ENCODE measurements at places on chromosomes 13 and 19. TPM values are rescaled to one million over a fixed set of nuclear protein-coding genes. Genes with fewer than 3 reads are reported as not detected.

DNA sequence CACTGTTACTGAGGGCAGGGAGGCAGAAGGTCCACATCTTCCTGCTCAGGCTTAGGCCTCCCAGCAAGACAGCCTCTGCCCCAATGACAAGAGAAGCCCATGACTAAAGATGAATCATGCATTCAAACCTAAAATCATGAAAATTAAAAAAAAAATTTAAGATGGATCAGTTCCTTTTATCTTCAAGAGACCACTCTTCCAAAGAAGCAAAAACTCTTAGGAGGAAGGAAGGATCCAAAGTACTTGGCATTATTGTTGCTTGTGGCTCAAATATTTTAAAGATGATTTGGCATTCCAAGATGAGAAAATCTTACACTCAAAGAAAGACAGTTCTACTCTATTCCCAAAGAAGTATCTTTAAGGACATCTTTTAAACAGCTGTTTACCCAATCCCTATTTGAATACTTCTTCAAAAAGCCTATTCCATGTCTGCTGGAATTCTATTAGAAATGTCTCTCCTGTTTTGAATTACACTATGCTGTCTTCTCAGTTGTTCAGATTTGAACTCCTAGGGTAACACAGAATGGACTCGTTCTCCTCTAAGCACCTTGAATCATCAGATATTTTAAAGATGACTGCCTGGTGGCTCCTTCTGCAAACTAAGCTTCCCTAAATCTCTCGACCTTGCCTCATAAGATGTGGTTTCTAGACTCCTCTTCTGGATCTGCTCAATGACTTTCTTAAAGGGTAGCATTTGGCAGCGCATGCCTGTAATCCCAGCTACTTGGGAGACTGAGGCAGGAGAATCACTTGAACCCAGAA is 7.0 kb downstream of the SERP2 start:
- H3K4me1 ChIP-seq: no peaks in the 10 kb centered on the region
- H3K27ac ChIP-seq: no peak overlapping the region
- H3K27me3 ChIP-seq: no peaks in the 10 kb centered on the region
- no peak for DNase-seq

GRCh38 chr19:16851031-16851712 is 22.0 kb downstream of the SIN3B start:
- H3K27ac ChIP-seq: no peak overlapping the region
- H3K4me3 ChIP-seq: no peak overlapping the region
- no peaks in the 10 kb centered on the region for H3K4me1 ChIP-seq

DNA sequence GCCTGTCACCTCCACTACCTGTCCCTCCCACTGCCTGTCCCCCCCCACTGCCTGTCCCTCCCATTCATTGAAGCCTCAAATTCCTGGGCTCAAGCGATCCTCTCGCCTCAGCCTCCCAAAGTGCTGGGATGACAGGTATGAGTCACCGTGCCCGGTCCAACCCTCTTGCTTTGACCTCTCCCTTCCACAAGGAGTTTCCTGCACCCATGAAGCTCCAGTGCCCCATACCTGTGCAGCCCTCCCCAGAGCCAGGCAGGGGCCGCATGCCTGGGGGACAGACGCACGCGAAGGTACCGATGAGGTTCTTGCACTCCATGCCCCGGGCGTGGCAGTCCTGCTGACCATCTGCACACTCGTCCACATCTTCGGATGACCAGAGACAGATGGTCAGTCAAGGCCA is 34.3 kb downstream of the CCL25 start:
- no peaks in the 10 kb centered on the region for H3K27me3 ChIP-seq
- no peak for DNase-seq
- H3K27ac ChIP-seq: no peak overlapping the region
- no peaks in the 10 kb centered on the region for H3K4me1 ChIP-seq
- no peak overlapping the region for H3K4me3 ChIP-seq

DNA sequence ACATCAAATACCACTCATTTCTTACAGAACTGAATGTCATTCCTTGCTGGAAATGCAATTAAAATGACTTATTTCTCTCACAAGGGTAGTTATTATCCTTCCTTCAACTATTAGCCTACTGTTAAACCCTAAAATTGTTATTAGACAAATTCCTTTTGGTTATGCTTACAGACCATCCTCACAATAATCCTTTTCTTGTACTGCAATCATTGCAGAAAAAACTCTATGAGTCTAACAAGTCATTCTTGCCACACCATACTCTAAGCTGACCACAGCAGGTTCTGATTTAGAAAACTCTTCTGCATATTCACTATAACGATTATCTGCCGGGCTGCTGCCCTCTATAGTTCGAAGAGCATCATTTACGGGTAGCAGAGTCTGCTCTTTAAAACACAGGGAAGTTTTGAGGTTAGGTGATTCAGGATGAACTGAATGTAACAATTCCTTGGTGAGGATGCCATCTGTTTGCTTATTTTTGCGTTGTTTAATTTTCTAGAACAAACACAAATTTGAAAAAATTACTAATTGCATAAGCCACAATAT is 38.2 kb downstream of the MTMR6 start:
- H3K4me1 ChIP-seq: no peaks in the 10 kb centered on the region
- H3K27me3 ChIP-seq: no peaks in the 10 kb centered on the region
- DNase-seq: no peak
- no peak overlapping the region for H3K27ac ChIP-seq
- H3K36me3 ChIP-seq: no peaks in the 10 kb centered on the region

DNA sequence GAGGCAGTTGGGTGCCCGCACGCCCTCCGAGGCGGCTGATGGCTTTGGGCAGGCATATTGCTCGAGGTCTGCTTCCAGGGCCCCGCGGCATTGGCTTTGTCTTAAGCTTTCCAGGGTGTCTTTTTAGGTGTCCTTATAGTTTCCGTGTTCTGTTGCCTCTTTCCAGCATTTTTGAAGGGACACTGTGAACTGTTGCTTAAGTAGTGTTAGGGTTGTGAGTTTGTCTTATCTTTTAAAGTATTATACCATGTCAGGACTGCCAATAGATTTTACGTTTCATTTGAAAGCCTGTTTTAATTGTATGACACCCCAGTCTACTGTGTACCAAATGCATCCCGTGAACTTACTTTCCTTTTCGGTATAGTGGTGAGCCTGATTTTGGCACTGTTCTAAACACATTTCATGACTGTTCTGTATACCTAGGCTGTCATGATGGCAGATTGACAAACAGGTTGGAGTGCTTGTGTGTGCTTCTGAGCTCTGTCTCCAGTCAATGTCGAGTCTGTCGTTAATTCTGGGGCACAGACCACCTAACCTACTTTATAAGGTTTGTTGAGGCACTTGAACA is 656 bp downstream of the PCCA start:
- H3K36me3 ChIP-seq: no peaks in the 10 kb centered on the region
- H3K4me1 ChIP-seq: peaks cover 26% of the 10 kb centered on the region
- DNase-seq: no peak
- H3K27me3 ChIP-seq: peaks cover 9% of the 10 kb centered on the region

- no peak overlapping the region for H3K4me3 ChIP-seq
- no peaks in the 10 kb centered on the region for H3K4me1 ChIP-seq
- H3K36me3 ChIP-seq: no peaks in the 10 kb centered on the region
- no peak overlapping the region for H3K27ac ChIP-seq
- no peak for DNase-seq
Observed at GRCh38 chr13:64505336-64505910, 2724.7 kb downstream of the PCDH9 start.

DNA sequence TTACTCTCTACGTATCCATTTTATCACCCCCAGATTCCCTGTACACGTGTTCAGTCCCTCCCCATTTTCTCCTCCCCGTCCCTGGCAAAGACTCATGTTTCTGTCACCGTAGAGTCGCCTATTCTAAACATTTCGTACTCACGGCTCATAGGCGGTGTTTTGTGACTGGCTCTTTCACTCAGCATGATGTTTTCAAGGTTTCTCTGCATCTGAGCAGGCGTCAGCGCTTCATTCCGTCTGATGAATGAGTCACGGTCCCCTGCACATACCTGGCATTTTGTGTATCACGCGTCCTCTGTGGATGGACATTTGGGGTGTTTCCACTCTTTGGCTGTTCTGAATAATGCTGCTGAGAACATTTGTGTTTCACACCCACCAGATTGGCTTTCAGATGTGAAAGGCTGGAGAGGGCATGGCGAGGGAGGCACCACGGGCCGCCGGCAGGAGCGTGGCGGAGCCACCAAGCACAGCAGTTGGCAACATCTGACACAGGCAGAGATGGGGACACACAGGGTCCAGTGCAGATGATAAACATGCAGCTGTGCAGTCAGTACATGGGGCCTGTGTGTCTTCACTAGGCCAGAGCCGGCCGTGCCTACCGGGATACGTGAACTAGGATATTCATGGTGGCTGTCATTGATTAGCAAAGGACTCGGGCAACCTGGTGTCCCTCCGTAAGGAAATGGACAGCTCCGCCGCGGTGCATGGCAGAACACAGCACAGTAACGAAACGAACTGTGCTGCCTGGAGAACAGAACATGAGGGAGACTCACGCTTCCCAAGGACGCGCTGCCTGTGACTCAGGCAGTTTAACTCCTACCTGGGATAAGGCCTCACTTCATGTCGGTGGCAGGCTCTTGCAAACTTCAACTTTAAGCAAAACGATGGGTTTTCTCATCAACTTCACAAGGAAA is 117.2 kb downstream of the ATP11A start:
- H3K4me3 ChIP-seq: no peak overlapping the region
- no peak overlapping the region for H3K27ac ChIP-seq
- no peak for DNase-seq
- H3K27me3 ChIP-seq: no peaks in the 10 kb centered on the region

- H3K27me3 ChIP-seq: no peaks in the 10 kb centered on the region
- H3K36me3 ChIP-seq: no peaks in the 10 kb centered on the region
- no peak overlapping the region for H3K27ac ChIP-seq
- no peaks in the 10 kb centered on the region for H3K4me1 ChIP-seq
- H3K4me3 ChIP-seq: no peak overlapping the region
Observed at GRCh38 chr13:20997301-20998161, 63.9 kb downstream of the LATS2 start.

- no peaks in the 10 kb centered on the region for H3K27me3 ChIP-seq
- peak; percentile 98 for DNase-seq
- H3K27ac ChIP-seq: peak overlapping the region; percentile 99
Observed at GRCh38 chr19:45091031-45091923, 1.7 kb upstream of the PPP1R37 start.

DNA sequence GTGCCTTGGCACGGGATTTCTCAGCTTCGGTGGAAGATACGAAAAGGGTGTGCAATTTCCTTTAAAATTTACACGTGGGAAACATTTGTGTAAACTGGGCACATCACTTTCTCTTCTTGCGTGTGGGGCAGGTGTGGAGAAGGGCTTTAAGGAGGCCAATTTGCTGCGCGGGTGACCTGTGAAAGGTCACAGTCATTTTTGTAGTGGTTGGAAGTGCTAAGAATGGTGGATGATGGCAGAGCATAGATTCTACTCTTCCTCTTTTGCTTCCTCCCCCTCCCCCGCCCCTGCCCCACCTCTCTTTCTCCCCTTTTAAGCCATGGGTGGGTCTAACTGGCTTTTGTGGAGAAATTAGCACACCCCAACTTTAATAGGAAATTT is 7.2 kb downstream of the SLITRK5 start:
- DNase-seq: no peak
- H3K27me3 ChIP-seq: peaks cover 42% of the 10 kb centered on the region
- peak overlapping the region; percentile 70 for H3K4me3 ChIP-seq
- H3K36me3 ChIP-seq: peaks cover 4% of the 10 kb centered on the region
- H3K4me1 ChIP-seq: peaks cover 14% of the 10 kb centered on the region

DNA sequence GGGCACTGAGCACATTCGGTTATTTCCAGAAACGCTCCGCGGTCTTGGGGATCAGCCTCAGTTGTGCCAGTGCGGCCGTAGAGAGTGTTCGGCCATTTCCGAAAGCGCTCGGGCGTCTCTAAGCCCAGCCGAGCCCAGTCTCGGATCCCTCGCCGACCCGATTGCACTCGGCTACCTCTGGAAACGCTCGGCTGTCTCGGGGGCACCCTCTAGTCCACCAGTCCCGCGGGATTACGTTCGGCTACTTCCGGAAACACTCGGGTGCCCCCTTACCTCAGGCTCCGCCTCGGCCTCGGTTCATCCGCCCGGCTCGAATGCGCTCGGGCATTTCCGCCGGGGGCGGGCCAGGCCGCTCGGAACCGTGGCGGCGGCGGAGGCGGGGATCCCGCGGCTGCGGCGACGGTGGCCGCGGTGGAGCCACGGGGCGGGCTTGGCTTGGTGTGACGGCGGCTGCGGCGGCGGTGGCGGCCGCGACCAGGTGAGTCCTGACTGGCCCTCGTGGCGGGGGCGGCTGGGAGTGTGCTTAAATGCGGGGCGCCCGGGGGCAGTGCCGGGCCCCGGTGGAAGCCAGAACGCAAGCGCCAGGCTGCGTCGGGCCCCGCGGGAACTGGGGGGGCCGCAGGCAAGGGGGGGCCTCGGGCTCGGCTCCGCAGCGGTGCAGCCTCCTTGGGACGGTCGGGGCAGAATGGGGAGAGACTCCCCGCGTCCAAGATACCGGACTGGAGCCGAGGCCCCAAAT is at the start of gene PIK3R2:
Gene PIK3R2 (plus strand): TSS at position 347 of the 739 bp plus-strand sequence. CDS start 2,717 bp downstream, outside the sequence.
- no peaks in the 10 kb centered on the region for H3K27me3 ChIP-seq
- peak within 1 kb of the TSS; percentile 90 for H3K4me3 ChIP-seq
- H3K36me3 ChIP-seq: no peaks in the 10 kb centered on the region
- peak; percentile 100 for DNase-seq
- H3K4me1 ChIP-seq: peaks cover 31% of the 10 kb centered on the region
- H3K27ac ChIP-seq: peak within 1 kb of the TSS; percentile 64

DNA sequence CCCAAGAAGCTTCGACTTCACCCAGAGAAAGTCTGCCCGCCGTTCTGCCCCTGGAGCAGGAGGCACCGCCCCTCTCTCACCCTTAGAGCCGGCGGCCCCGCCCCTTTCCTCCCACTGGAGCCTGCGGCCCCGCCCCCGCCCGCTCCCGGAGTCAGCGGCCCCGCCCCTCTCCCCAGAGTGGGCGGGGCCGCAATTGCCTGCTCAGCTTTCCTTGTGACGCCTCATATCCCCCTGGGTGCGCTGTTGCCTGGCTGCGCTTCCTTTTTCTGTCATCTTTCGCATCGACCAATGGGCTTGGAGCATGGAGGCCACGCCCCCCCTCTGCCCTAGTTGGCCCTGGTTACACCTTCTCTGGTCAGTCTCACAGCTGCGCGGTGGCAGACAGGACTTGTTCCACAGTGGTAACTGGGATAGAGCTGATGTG is 38.2 kb upstream of the ZNF492 start:
- H3K4me3 ChIP-seq: no peak overlapping the region
- peaks cover 12% of the 10 kb centered on the region for H3K36me3 ChIP-seq
- H3K4me1 ChIP-seq: no peaks in the 10 kb centered on the region
- DNase-seq: no peak

GRCh38 chr19:34475026-34475974 is 6.3 kb upstream of the WTIP start:
- H3K4me1 ChIP-seq: peaks cover 30% of the 10 kb centered on the region
- H3K27me3 ChIP-seq: peaks cover 16% of the 10 kb centered on the region
- peak overlapping the region; percentile 59 for H3K27ac ChIP-seq
- peak overlapping the region; percentile 10 for H3K4me3 ChIP-seq
- H3K36me3 ChIP-seq: peaks cover 14% of the 10 kb centered on the region
- DNase-seq: peak; percentile 39

Gene TRPC4
- not detected for total RNA-seq

Gene CEACAM20
- total RNA-seq: not detected

Gene WDR87
- not detected for total RNA-seq

Gene SLITRK6
- not detected for total RNA-seq

Gene C19orf53
- total RNA-seq: 88.1 TPM

Measured in activated T-cell treated with anti-CD3 and anti-CD28 coated beads, Interleukin-2, amount 50 U/mL, for 72 hours (primary cell).